T-cell (primary cell): ENCODE measurements at places on chromosomes 13 and 19. TPM values are rescaled to one million over a fixed set of nuclear protein-coding genes. Genes with fewer than 3 reads are reported as not detected.

- no peak for DNase-seq
Measured at GRCh38 chr19:35518313-35518712, 4.9 kb upstream of the DMKN start.

- DNase-seq = no peak
Measured at GRCh38 chr13:113902986-113903775, 39.3 kb upstream of the GAS6 start.

DNA sequence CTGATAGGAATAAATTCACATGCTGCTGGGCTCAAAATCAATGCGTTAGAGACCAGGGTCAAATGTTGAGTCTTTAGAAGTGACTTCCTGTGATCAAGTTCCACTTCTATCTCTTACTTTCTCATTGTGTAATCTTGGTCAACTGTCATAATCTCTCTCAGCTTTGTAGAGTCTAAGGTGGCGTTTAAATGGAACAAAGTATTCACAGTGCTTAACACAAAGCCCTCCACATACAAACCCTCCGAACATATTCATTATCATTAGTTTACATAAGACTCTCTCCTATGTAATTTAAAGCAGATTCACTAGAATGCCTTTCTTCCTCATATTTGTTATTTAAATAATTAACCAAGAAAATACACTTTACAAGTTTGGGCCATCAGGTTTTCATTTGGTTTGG is 1044.1 kb downstream of the EFNB2 start:
- DNase-seq = no peak

The LIM2 gene
- not detected for total RNA-seq

The FGF22 gene
- 3.7 TPM for total RNA-seq

The TMEM150B gene
- not detected for total RNA-seq

The ZNF227 gene
- total RNA-seq = 44.3 TPM
